PC-9 (cell line): ENCODE measurements at places on chromosomes 5 and 9. TPM values are rescaled to one million over a fixed set of nuclear protein-coding genes. Genes with fewer than 3 reads are reported as not detected.
A peak's percentile ranks its signal among the peaks of the same experiment; 100 is the strongest.

GRCh38 chr5:121872856-121873255, 21.2 kb downstream of the FTMT start:
- DNase-seq = no peak

- DNase-seq = no peak
Observed at GRCh38 chr9:72769546-72769945, 183.3 kb downstream of the ALDH1A1 start.

GRCh38 chr5:95892784-95893354, 68.8 kb downstream of the ELL2 start:
- no peak for DNase-seq

DNA sequence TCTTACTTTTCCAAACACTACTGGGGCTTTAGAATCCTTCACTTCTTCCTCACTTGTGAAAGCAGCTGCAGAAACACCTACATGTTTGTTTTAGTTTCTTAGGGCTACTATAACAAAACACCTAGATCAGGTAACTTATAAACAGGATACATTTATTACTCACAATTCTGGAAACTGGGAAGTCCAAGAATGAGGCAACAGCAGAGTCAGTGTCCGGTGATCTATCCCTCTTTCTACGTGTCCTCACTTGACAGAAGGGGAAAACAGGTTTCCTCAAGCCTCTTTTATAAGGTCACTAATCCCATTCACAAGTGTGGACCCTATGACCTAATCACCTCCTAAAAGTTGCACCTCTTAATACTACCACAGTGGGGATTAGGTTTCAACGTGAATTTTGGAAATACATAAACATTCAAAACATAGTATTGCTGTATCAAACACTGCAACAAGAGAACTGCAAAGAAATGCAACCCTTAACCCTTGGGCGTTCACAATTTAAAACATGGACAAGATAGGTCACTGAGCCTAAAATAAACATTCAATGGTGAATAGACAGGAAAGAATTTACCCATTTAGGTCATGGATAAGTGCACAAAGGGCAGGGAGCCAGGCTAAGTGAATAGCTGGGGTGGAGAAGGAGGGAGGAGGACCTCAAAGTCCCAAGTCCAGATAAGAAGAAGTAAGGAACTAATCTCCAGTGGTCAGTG, 104.3 kb downstream of the PIK3R1 start:
- peak; percentile 75 for DNase-seq

GFI1B gene
- total RNA-seq = not detected in 2 replicates

OTULINL gene
- 4.1 and 7.1 TPM in 2 replicates for total RNA-seq
